ENCODE measurements at places on chromosomes 5 and 9.

DNA sequence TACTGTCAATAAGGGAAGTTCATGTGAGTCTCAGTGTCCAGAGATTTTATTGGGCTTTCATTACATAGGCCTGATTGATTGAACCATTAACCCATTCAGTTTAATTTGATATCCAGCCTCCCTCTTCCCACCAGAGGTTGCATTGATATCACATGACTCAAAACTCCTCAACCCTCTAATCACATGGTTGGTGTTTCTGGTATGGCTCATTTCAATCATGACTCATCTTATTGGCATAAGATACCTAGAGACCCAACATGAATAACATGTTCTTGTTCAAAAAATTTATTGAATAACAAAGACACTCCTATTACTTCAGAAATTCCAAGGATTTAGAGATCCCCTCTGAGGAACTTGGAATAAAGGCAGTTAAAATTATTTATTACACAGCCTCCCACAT is 982.2 kb downstream of the TLE1 start:
- no peak for DNase-seq

- DNase-seq: no peak
Observed at GRCh38 chr5:61771062-61771461, 439.0 kb downstream of the ZSWIM6 start.

GRCh38 chr9:86354011-86354817 is at the start of gene TUT7:
TUT7 (minus strand) TSS chr9:86354410; CDS start chr9:86353199, 1,211 bp downstream.
- DNase-seq: peak; percentile 94

- DNase-seq: no peak
Observed at GRCh38 chr9:131887680-131888079, 147.8 kb upstream of the RAPGEF1 start.

DNA sequence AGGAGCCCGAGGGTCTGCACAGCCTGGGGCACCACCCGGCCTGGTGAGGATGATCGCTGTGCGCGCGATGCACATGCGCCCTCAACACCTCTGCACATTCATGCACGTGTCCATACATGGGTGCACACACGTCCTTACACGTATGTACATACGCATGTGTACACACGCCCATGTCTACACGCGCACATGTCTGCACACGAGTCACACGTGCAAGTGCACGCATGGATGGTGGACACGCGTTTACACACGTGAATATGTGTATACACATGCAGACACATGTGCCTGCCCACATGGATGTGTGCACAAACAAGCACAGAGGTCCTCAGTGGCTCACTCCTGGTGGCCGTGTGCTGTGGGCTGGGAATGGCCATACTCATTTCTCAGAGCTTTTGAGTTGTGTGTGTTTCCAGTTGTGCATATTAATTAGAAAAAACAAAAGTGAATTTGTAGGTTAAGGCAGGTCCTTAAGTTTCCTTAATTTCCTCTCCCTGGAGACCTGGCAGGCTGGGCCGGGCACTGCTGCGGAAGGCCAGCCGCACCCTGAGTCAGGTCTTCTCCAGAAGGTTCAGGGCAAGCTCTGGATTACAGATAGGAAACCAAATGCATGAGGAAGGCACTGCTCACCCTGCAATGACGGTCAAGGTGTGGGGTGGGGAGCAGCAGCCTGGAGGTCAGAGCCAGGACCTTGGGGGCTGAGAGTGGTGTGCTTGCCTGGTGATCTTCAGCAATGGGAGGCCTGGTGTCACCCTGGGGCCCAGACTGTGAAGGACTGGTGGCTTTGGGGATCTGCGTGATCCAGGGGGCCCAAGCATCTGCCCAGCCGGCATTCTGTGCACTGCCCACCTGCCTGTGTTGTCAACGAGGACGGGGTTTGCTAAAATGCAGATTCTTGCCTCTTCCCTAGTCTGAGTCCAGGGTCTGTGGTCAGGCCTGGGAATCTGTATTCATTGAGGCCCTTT is 1.3 kb upstream of the RNU6ATAC start:
- DNase-seq: no peak

DNA sequence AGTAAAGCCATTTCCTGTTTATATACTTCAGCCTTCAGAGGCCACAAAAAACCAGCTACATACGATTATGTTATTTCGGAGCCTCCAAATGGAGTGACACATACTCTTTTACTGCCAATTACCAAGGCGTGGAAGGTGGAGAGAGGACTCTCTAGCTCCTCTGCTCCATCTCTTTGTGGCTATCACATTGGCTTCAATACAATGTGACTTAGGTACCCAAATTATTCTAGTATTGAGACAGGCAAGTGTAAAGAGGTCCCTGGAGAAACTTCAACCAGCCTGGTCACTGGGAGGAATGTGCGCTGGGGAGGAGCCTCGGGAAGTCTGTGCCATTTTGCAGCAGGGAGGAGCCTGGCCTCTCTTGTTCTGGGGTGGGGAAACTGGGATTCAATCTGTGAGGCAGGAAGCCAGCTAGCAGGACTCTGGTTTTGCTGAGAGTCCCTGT is 85.8 kb upstream of the TAS2R1 start:
- no peak for DNase-seq

GRCh38 chr9:34124099-34124498 is 2.4 kb downstream of the DCAF12 start:
- DNase-seq: no peak

GRCh38 chr5:168151041-168151440 is 140.4 kb upstream of the WWC1 start:
- DNase-seq: no peak

- peak; percentile 60 for DNase-seq
Observed at GRCh38 chr5:152271420-152271819, 133.7 kb downstream of the NMUR2 start.

- no peak for DNase-seq
Observed at GRCh38 chr5:132501961-132502931, 11.7 kb upstream of the IRF1 start.

DNA sequence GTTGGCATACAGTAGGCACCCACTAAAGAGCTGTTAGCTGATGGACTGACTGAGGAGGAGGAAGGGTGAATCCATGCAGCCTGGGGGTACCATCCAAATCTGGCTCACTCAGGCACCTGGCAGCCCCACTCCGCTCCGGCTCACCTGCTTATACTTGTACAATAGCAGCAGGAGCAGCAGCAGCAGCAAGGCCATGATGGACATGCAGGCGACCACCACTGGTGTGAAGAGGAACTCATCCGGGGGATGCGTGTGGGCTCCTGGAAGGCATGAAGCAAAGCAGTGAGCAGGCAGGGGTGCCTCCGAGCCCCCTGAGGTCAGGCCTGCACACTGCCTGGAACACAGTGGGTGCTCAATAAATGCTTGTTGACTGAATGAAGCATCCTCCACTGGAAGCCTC is 18.3 kb downstream of the CSF1R start:
- no peak for DNase-seq

- DNase-seq: no peak
Observed at GRCh38 chr5:109945097-109945678, 255.5 kb downstream of the MAN2A1 start.

GRCh38 chr5:142810081-142810480 is 39.9 kb downstream of the ARHGAP26 start:
- no peak for DNase-seq

- no peak for DNase-seq
Observed at GRCh38 chr5:40210694-40211093, 469.0 kb upstream of the PTGER4 start.

GRCh38 chr9:117718701-117719100 is 14.5 kb downstream of the TLR4 start:
- no peak for DNase-seq

- DNase-seq: peak; percentile 20
Observed at GRCh38 chr5:141478321-141478945, 2.7 kb downstream of the PCDHGC3 start.

DNA sequence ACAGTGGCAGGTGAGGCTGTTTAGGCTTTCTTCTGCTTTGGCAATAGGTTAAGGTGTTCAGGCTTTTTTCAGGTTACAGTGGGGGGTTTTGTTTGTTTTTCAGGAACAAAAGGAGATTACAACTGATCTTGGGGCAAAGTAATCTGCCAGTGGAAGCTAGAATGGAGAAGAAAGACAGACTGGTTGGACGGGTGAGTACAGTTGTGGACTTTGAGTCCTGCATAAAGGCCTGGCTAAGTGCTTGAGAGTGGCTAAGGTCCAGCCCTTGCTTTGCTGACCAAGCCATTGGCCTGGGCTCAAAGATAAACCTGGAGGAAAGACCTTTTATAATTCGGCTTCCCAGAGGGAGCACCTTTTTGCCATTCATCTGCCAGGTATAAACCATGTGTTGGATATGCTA is 63.1 kb downstream of the MTMR12 start:
- DNase-seq: no peak

GRCh38 chr5:178232920-178233429 is 373 bp upstream of the PHYKPL start:
- no peak for DNase-seq

DNA sequence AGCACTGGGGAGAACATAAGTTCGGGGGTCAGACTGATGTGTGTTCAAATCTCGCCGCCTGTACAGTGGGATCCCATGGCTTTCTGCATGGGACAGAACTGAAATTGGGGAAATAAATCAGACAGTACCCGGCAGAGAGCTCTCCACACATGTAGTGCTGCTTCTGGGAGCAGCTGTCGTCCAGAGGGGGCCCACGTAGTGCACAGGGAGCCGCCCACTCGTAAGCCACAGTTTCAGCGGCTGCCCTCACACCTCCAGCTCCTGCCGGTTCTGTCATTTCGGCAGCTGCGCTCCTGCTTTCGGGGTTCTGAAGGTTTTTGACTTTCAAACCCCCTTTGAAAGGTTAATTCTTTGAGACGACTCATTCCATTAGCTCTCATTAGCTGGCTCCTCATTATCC is 83.1 kb downstream of the OLFM1 start:
- no peak for DNase-seq

- DNase-seq: no peak
Observed at GRCh38 chr9:16516891-16517290, 353.6 kb downstream of the BNC2 start.

GRCh38 chr5:174400461-174400860 is 323.9 kb upstream of the MSX2 start:
- no peak for DNase-seq
